Retina (tissue), 1 donor: ENCODE measurements at places on chromosomes 2 and 18.

GRCh38 chr2:43745457-43745856 lies 28.4 kb upstream of the DYNC2LI1 start:
- DNase-seq, result no peak

GRCh38 chr2:28628987-28629386 lies 122.6 kb upstream of the PPP1CB start:
- DNase-seq, result no peak

- no peak for DNase-seq
These were observed 89.7 kb upstream of the RNF152 start for GRCh38 chr18:61982475-61982874.

DNA sequence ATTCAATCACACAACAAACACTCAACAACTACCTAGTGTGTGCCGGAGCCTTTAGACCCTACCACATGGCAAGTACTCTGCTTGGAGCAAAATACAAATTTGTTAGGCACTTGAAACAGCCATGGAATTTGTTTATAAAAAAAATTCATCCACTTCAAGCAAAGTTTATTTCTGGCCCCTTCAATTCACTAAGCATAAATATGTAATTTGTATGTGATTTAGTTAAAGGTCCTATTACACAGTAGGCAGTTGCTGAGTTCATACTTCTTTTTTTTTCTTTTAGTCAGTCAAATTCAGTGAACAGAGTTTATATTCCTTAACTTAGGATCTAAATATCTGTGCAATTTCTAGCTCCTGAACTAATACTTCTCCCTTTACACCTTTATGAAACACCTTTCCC lies 22.5 kb downstream of the GCFC2 start:
- DNase-seq, result no peak
